ENCODE measurements at places on chromosomes 1 and 21. TPM values are rescaled to one million over a fixed set of nuclear protein-coding genes. Genes with fewer than 3 reads are reported as not detected.

The HRNR gene
- polyA plus RNA-seq: 0.57 TPM

The LCE2A gene
- polyA plus RNA-seq: not detected

The TFAP2E gene
- polyA plus RNA-seq: 0.78 TPM

The C1QB gene
- 6.0 TPM for polyA plus RNA-seq

The FYB2 gene
- 1.4 TPM for polyA plus RNA-seq

The KCNJ10 gene
- 20.0 TPM for polyA plus RNA-seq

The ACTL8 gene
- not detected for polyA plus RNA-seq

The RUNX3 gene
- polyA plus RNA-seq: 0.45 TPM

DNA sequence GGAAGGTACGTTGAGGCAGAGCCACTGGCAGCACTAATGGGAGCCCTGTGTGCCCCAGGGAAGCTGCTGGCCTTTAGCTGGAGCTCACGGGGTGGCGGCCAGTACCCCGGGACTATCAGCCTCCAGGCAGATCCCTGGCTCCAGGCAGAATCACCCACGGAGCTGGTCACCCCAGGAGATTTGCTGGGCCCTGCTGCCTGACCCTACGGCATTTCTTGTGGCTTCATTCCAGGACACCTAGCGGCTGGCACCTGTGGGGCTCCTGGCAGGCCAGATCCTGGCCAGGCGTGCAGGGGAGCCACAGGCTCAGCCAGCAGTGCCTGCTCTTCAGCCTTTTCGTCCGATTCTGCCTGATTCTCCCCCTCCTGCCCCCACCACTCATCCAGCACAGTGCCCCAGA is 7.1 kb downstream of the PADI1 start:
- DNase-seq: no peak

DNA sequence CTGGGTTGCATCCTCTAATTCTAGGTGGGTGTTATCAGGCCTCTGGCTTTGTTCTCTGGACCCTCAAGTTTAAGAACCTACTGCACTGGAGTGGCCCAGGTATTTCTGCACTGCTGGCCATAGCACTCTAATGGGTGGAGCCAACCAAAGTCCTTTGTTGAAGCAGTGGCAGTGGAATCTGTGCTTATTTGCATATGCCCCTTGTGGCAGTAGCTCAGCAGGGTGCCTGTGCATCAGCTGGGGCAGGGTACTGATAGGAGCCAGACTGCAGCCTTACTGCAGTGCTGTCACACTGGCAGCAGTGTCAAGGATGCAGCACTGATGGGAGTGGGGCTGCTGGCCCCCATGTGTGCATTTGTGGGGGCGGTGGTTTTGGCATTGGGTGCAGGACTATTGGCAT is 660.6 kb downstream of the LRRIQ3 start:
- DNase-seq: no peak

DNA sequence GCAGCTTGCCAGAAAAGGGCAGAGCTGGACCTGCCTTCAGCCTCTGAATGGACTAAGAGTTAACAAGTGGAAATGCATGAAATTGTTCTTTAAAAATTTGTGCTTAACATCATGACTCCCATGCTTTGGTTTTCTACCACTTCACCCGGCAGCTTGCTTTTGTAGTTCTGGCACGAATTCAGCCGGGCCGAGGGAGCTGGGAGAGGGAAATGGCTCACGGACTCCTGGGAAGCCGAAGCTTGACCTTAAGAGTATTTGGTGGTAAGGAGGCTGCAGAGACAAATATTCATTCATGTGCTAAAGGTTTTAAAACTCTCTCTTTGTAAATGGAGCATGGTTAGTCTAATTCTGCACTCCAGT is 17.2 kb upstream of the GFI1 start:
- DNase-seq: no peak

DNA sequence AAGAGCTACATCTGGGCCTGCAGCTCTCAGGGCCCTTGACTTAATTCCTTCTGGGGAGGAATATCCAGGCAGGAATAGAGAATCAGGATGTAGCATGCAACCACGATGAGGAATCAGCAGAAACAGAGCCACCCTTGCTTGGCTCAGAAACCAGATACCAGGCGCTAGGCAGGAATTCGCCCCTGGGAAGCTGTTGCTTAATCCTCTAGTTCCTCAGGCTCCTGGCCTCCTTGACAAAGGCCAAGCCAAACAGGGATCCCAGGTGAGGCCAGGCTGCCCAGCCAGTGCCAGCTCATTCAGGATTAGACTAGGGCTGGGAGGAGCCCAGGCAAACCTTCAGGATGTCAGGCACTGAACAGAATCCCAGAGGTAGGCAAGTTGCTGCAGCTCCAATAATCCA is 48.2 kb upstream of the IRF2BP2 start:
- no peak for DNase-seq

DNA sequence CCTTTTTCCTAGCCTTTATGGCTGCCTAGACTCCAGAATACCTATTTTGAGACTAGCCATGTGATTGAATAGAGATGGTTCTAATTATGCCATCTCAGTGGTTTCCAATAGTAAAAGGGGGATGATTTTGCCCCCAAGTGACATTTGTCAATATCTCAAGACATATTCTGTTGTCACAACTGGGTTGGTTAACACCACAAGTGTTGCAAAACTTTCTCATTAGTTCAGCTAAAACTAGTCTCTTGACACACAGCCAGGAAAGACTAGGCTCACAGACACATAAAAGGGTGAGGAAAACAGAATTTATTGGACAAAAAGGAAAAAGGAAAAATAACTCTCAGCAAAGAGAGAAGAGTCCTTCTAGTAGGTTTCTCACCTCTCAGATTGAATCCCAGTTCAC is 39.9 kb upstream of the GBP5 start:
- DNase-seq: no peak

DNA sequence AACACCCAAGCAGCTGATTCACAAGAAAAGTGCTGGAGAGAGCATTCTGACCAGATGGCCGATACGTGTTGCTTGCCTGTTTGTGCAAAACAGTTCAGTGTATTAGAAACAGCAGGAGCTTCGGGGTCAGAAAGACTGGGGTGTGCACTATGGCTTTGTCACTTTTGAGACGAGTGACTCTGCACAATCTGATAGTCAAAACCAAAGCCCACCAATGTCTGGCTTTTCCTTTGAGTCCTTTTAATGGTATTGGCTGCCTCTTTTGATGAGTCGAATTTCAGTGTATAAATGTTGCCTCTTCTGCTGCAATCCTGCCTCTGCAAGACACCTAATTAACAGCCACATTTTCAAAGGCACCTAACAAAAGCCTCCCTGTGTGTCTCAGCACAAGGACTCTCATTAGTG is 444.6 kb downstream of the AJAP1 start:
- no peak for DNase-seq

- DNase-seq: no peak
These were observed 17.4 kb upstream of the RNF223 start for GRCh38 chr1:1091344-1092148.

GRCh38 chr1:160907976-160908375 is 23.0 kb upstream of the ITLN1 start:
- DNase-seq: no peak

DNA sequence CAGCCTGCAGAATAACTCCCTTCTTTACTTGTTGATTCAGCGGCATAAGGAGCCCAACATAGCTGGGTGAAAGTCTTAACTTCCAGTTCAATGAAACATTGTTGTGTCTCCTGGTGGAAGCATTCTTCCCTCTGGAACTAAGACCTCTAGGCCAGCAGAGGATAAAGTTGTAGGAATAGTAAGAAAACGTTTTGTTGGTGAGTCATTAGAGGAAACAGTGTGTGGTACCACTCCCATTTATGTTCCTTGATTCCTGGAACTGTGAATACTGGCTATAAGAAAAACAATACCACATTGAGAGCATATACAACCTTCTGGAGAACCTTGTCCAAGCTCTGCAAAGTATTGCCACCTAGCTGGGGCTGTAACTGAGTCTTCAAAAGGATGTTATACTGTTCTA is 737.4 kb upstream of the ZP4 start:
- DNase-seq: no peak

DNA sequence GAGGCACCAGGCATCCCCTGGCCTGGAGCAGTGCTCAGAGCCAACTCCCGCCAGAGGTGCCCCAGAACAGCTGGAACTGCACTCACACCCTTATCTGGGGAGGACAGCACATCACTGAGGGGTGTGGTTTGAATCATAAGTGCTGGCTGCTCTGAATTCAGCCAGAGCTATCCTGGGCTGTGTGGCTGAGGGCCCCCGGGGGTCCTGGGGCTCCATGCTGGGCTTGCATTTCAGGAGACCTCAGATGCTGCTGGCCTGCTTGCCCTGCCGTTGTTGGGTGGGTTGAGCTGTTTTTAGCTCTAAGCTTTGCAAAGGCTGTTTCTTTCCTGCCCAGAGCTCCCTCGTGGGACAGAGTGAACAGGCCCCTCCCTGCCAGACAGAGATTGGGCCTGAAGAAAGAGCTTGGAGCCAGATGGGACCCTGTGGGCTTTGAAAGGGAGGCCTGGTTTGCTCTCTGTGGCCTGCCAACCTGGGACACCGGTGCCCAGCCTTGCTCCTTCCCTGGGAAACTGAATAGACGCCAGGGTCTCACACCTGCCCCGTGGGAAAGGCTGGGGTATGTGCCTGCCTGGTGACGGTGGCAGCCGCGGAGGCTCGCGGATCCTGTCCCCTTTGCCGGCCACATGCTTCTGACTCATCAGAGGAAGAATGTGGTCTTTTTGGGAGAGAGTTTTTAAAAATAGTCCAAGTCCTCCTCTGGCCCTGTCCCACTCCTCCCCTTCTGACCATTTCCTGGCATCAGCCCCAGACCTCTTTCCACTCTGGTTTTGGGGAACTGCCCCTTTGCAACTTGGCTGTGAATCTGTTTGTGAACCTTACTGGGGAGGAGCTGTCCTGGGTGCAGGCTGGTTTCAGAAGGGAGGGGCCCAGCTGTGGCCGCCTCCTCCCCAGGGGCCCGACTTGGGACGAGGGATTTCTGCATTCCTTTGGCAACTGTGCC is 30.0 kb downstream of the ARHGEF10L start:
- DNase-seq: no peak

- DNase-seq: no peak
These were observed 21.6 kb upstream of the PCP4 start for GRCh38 chr21:39845571-39846130.

DNA sequence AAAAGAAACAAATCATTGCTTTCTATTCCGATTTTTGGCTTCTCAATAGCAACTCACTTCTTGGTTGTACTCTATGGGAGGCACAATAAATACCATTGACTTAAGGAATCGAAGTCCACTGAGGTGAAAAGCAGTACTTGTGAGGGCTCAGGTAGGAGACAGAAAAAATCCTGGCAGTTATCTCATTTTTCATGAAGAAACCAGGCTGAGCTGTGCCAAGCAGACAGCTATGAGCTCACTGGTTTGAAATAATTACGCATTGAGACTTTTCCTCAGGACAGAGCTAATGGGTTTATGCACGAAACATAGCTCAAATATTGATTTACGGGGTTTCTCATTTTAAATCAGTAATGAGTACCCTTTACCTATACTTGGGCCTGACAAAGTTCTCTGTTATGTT is 18.5 kb downstream of the COLGALT2 start:
- DNase-seq: no peak

DNA sequence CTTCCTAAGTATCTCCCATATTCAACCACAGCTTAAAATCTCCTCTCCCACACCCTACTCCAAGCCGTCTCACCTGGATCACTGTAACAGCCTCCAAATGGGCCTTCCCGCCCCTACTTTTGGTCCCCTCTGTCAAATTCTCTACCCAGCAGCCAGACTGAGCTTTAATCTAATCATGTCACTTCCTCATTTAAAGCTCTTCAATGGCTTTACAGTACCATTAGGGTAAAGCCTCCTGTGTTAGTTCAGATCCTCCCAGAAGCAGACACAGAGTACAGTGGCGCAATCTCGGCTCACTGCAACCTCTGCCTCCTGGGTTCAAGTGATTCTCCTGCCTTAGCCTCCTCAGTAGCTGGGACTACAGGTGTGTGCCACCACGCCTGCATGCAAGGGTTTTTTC is 46.8 kb upstream of the PSEN2 start:
- DNase-seq: no peak

DNA sequence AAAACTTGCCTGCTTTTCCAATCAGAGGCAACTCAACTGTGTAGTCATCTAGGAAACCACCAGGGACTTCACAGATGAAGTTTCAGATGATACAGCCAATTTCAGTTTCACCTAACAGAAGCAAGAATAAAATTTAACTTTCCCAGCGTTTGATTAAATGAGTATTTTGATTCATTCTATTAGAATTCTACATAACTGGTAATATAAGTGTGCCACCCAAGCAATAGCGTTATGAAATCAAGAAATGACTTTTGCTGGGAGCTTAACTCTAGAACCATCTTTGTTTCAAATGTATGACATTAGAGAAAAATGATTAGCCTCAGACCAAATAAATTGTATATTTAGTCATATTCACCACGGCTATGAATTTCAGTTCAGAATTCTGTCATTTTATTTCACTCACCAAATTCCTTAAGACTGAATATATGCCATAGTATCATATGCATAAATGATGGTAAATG is 239.3 kb downstream of the NRIP1 start:
- DNase-seq: no peak

GRCh38 chr1:39381839-39382238 is 109.6 kb upstream of the BMP8A start:
- DNase-seq: no peak

DNA sequence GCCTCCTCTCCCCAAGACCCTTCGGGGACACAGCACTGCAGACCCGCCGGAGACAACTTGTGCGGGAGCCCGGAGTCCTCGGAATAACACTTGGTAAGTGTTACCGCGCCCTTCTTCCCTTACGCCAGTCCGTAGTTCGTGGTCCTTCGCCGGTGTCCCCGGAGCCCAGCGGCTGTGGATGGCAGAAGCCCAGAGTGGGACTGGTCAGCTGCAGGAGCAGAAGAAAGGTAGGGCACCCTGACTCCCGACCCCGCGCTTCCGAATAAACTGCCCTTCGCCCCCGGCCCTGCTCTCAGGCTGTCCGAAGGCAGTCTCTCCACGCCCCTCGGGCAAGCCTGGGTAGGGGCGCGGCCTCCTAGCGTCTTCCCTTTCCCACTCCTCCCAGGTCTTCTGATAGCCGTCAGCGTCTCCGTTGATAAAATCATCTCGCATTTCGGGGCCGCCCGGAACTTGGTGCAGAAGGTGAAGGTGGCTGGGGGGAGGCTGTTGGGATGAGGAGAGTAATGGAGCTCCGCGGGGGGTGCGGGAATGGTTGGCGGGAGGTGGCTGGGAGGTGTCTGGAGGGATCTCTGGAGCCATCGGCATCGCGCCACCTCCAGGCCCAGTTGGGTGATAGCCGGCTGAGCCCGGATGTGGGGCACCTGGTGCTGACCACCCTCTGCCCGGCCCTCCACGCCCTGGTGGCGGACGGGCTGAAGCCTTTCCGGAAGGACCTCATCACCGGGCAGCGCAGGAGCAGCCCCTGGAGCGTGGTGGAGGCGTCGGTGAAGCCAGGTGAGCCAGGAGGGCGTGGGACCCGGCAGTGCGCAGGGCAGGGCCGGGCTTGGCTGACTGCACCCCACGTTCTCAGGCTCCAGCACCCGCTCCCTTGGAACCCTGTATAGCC is 4.3 kb downstream of the RUSC1 start:
- no peak for DNase-seq

DNA sequence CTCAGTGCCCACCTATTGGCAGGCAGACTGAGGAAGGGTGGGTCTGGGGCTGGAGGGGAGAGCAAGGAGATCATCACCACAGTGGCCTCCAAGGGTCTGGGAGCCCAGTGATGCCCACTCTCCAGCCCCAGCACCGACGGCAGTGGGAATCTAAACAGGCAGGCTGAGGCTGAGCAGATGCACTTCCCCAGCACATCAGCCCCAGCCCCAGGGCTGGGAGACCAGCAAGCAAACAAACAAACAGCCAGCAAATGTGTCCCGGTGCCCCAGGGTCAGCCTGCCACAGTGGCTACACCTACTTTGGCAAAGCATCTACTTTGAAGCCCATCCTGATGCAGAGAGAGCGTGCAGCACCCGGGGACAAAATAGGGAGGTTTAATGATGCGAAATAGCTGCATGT is 216.3 kb upstream of the ZC3H12A start:
- no peak for DNase-seq

- DNase-seq: no peak
These were observed at the start of gene BMP8A for GRCh38 chr1:39491146-39491921. Gene BMP8A, plus strand, starts transcription at chr1:39491636. Its CDS starts 356 bp downstream, at chr1:39491992.
